Posterior cingulate gyrus (tissue), 11 donors: ENCODE measurements at places on chromosomes 11 and 22.

GRCh38 chr11:14506532-14506931 lies 6.9 kb upstream of the COPB1 start:
- no peak for DNase-seq

DNA sequence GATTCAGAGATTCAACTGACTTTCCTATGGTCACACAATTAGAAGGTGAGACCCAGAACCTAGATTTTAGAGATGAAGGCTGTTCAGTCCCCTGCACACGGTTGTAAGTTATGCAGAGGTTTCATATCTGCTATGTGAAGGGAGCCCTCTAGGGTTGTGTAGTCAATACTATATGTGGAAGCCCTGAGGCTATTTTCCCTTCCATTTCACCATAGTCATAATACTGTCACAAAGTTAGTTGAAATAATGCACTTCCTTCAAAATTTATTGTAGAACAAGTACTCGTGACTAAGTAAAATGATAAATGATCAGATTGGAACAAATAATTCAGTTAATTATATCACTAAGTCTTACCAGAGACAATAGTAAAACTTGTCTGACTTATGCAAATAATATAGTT lies 48.8 kb downstream of the ENDOD1 start:
- no peak for DNase-seq

- no peak for DNase-seq
These were observed 547.6 kb downstream of the BUD13 start for GRCh38 chr11:116225236-116225635.

DNA sequence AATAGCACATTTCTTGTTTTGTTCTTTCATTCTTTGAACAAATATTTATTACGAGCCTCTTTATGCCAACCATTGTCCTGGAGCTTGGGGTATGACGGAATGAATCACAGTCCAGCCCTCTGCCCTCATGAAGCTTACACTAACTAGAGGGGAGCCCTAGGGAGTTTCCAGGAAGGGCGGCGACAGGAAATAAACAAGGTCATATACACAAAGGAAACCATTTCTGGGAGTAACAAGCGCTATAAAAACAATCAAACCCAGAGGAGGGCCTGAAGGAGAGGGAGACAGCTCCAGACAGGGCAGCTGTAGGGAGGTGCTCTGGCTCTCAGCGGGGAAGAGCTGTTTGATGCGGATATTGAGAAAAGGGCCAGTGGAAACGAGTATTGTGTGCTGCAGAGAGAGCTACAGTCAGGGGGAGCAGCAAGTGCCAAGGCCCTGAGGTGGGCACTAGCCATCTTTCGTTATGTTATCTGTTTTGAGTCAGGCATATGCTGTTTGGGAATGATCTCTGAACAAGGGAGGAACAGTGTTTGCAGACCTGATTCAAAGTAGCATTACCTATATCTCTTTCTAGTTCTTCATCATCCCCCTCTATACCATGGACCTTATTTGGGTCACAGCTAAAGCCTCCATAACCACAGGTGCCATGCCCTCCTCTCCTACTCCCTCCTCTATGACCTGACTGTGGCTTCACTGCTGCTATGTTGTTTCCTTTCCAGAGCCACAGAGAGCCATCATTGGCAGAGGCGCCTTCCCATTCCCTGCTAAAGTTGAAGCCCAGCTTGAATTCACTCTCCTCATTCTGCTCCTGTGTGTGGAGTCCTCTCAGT lies 15.3 kb upstream of the ZBTB16 start:
- no peak for DNase-seq
